ENCODE measurements at places on chromosomes 4 and X. TPM values are rescaled to one million over a fixed set of nuclear protein-coding genes. Genes with fewer than 3 reads are reported as not detected.

DNA sequence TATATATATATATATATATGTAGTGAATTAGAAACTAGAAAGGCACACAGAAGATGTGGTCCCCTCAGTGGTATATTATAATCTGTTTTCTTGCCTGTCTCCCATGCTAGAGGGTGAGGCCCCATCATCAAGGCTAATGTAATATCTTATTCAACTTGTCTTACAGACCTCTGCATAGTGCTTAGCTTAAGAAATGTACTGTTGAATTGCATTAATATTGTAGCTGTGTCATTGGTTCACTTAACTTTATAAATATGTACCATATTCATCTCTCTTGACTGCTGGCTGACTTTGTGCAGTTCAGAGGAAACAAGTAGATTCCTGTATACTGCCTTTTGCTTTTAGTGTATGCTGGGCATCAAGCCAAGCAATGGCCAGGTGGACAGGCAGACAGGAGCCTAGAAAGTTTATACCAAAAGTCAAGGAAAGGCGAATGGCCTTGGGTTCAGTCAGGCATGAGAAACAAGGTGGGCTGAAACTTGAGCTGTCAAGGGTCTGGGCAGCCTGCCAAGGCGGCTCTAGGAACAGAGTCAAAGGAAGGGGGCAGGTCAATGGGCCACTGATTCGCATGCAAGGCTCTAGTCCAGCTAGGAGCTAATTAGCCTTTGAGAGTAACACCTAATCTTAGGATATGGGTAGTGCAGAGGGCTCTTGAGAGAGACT, 78.8 kb upstream of the LEF1 start:
- peak; percentile 1 for DNase-seq

- no peak for DNase-seq
Measured at GRCh38 chr4:8555716-8556115, 24.5 kb upstream of the GPR78 start.

GRCh38 chrX:50776248-50776647, 37.7 kb downstream of the SHROOM4 start:
- no peak for DNase-seq

GRCh38 chrX:108138814-108139702, 47.5 kb downstream of the ATG4A start:
- DNase-seq: peak; percentile 35

DNA sequence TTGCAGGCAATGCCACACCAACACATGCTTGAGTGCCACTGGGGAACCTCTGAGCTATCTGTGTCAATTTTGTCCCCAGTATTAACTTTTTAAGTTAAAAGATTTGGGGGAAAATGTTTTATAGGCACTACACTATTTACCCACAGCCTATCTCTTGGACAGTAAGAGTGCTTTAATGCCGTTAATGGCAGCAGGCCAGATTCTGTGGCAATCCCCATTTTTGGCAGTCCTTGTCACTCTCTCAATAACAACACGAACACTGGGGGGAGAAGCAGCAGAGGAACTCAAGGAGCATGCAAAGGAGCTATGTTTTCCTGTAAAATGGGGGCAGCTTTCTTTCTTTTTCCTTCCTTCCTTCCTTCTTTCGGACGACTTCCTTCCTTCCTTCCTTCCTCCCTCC, 168.6 kb downstream of the NSUN7 start:
- DNase-seq: peak; percentile 65

DNA sequence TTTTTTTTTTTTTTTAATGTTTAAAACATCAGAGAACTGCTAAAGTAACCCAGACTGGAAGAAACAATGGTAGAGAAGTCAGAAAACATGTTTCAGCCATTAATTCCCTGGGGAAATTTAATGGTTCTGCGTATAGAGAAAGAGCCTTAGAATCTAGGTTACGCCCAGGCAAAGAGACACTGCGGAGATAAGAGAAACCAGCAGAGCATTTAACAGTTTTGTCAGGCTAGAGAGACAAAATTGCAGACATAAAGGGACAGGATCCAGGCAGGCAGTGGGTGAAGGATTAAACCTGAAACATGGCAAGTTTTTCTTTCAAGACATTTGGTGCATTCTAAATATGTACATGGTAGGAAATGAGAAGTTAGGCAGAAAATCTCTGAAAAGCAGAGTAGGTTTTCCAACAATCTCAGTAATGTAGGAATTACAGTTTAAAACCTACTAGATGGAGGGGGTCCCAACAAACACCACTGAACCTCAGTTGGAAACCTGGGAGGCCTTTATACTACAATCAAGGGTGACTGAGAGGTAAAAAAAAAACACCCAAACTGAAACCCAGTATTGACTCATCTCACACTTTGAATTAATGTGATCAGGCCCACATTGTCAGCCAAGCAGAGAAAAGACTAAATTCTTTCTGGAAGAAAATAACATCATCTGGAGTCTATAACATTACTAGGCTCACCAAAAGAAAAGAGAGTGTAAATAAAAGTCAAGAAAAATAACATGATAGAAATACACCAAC, 254.2 kb upstream of the NWD2 start:
- no peak for DNase-seq

DNA sequence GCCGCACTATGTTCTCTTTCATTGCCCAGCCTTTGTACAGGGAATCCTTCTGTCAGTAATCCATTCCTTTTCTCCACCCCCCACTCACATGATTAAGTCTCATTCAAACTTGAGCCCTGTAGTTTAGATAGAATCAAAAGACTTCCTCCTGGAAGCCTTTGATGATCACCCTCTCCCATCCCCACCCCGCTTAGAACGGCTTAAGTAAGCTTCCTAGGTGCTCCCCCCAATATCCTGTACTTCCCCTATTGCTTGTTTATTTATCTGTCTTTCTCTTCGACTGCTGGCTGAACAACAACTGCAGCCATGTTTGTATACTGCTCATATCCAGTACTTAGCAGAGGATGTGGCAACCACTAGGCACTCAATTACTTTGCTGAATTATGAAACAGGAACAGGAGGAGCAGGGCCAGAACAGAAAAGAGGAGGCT, 38.5 kb upstream of the GPC3 start:
- no peak for DNase-seq

DNA sequence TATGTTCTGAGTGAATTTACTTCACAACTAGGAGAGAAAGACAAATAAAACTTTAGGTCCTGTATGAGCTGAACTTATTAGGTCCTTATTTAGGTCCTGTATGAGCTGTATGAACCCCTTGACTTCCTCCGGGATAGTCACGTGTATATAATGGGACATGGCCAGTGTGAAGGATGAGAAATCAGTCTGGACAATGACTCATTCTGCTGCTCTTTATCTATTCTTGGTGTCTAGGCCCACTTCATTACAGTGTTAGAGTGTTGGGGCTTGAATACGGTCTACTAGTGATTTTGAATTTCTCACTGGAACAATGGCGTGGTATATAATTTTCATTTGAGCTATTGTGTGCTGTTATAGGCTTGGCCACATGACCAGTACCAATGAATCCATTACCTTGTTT, 21.9 kb downstream of the STK26 start:
- no peak for DNase-seq

GRCh38 chr4:185820146-185821028, 8.4 kb upstream of the SORBS2 start:
- no peak for DNase-seq

DNA sequence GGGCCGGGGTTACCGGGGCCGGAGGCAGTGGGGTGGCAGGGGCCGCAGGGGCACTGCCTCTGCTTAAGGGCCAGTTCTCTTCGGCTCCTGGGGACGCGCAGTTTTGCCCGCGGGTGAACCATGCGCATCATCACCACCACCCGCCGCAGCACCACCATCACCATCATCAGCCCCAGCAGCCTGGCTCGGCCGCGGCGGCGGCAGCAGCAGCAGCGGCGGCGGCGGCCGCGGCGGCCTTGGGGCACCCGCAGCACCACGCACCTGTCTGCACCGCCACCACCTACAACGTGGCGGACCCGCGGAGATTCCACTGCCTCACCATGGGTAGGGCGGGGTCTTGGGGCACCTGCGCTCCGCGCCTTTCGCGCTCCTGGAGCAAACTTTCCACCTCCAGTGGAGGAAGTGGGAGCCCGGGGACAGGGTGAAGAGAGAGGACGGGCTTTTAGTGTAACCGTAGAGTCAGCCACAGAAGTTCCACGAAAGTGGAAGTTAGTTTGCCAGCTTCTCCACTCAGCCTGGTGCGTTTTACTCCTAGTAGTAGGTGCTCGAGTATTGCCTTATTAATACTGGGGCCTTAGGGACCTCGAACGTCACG, 729 bp downstream of the GSX2 start:
- DNase-seq: no peak

- no peak for DNase-seq
Measured at GRCh38 chr4:23938796-23939195, 48.9 kb upstream of the PPARGC1A start.

DNA sequence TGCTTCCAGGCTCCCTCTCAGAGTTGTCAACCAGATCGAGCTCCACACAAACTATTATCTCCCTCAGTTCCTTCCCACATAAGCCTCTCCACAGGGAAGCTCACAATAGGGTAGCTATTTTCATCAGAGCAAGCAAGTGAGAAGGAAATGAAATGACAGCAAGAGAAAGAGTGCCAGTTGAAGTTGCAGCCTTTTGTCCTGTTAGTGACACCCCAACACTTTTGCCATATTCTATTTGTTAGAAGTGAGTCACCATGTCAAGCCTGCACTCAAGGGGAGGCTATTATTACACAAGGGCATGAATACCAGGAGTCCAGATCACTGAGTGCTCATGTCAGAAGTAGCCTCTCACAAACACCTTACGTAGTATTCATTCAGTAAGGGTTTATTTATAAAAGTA, 266.3 kb upstream of the NOCT start:
- DNase-seq: no peak

DNA sequence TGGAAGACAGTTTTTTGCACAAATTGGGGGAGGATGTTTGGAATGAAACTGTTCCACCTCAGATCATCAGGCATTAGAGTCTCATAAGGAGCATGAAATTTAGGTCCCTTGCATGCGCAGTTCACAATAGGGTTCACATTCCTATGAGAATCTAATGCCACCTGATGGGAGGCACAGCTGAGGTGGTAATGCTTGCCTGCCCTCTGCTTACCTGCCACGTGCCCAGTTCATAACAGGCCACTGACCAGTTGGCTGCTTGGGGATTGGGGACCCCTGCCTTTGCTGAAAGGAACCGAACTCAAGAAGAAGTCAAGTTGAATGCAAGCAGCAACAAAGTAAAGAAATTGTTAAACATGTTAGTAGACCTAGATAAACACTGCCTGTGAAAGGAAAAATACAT, 4.6 kb upstream of the HSPA4L start:
- DNase-seq: no peak

Gene MAGEB2
- not detected for total RNA-seq

Gene UGT2A1
- not detected for total RNA-seq

Gene ARSJ
- total RNA-seq: 16.4 TPM

Gene MAGEA1
- total RNA-seq: 0.07 TPM
